ENCODE measurements at places on chromosomes 1 and 21.

- DNase-seq, result no peak
Observed at GRCh38 chr1:119181218-119181617, 40.8 kb upstream of the WARS2 start.

GRCh38 chr1:26799479-26800142 lies 11.9 kb downstream of the PIGV start:
- no peak for DNase-seq

DNA sequence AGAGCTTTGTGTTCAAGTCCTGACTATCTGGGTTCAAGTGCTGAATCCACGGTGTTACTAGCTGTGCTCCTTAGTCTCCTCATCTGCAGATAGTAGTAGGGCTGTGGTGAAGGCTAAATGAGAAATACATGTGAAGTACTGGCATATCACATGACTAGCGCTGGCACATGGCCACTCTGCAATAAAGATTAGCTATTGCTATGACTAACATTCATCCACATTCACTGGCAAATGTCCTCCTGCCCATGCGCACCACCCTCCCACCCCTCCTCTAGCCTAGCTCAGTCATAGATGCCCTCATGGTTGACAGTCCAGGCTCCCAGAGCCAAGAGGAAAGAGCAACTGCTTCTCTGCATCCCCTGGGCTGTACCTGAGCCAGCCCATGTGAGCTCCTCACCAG lies 8.5 kb upstream of the COL8A2 start:
- peak; percentile 92 for DNase-seq

GRCh38 chr1:228755800-228756199 lies 20.5 kb downstream of the RHOU start:
- no peak for DNase-seq

DNA sequence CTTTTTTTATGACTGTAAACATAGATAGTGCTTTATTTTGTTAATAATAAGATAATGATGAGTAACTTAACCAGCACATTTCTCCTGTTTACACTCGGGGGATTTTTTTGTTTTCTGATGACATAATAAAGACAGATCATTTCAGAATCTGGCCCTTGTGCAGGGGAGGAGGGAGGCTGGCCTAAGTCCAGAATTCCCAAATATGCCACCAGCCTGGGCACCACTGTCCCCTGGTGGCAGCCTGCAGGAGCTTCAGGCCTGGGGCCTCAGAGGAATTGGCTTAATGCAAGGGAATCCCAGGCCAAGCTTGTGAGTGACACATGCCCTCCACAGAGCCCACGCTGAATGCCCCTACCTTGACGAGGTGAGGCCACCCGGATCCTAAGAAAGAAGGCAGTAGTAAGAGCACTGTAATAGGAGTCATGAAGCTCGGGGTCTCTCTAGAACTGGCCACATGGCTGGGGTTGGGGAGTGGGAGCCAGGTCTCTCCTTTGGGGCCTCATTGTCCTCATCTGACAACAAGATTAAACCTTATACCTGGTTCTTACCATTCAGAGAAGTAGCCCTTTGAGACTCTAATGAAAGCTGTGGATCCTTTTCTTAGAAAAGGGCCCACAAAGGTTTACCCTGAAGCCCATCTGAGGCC lies 24.1 kb downstream of the ETNK2 start:
- no peak for DNase-seq

GRCh38 chr1:201692555-201693394 lies 136.2 kb upstream of the IPO9 start:
- peak; percentile 14 for DNase-seq

DNA sequence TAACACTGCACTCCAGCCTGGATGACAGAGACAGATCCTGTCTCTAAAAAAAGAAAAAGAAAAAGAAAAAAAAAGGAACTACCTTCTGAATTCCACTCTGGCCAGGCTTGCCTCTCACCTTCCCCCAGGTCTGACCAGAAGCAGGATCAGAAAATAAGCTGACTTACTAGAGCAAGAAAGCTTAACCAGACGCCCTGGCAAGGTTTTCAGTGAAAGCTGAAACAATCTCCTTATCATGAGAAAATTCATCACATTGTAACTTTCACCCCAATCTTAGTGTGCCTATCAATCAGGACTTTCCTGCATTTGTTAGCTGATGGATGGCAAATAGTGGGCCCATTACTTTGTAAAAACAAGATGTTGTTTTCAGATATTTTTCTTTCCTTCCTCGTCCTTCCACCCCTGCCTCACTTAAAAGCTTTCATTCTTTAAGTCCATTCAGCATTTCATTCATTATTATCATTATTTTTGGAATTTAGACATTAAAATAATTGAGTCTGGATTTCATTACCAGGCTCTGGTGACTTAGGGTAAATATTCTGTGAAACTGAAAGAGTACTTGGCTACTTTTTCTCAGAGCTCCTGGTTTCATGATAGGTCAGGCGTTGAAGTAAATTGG lies 96.5 kb upstream of the CD34 start:
- no peak for DNase-seq
